ENCODE measurements at places on chromosomes 12 and 14. TPM values are rescaled to one million over a fixed set of nuclear protein-coding genes. Genes with fewer than 3 reads are reported as not detected.

The NXPH4 gene
- polyA plus RNA-seq, result 0.91 TPM

The AMN gene
- 327 TPM for polyA plus RNA-seq

The RASAL1 gene
- polyA plus RNA-seq, result 0.69 TPM

The TRIM9 gene
- polyA plus RNA-seq, result 2.7 TPM

The IFT43 gene
- polyA plus RNA-seq, result 44.8 TPM

The NR2C1 gene
- 44.4 TPM for polyA plus RNA-seq

The IL31 gene
- polyA plus RNA-seq, result not detected

The NR1H4 gene
- polyA plus RNA-seq, result 76.9 TPM

The HOXC5 gene
- 1.8 TPM for polyA plus RNA-seq
